ENCODE measurements at places on chromosomes 5 and 9.

DNA sequence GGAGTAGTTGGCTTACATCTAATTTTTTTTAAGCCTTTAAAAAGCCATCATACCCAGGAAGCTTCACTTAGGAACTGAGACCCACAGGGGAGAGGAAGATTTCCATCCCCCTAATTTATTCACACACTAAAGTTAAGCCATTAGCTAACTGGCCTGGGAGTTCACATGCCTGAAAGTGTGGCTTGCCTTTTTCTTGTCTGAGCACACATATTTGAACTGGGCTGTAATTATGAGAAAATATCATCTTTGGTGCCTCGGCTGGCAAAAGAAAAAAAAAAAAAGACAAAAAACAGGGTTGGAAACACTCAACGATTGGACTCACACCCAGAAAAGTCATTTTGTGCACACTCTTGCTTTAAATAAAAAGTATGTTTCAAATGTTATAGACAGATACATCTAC is 847.3 kb downstream of the MAT2B start:
- no peak for DNase-seq

GRCh38 chr5:177473443-177474001 is at the start of gene DBN1:
Gene DBN1, minus strand, starts transcription at chr5:177473634. Its CDS starts 113 bp downstream, at chr5:177473521.
- DNase-seq, result peak; percentile 89

DNA sequence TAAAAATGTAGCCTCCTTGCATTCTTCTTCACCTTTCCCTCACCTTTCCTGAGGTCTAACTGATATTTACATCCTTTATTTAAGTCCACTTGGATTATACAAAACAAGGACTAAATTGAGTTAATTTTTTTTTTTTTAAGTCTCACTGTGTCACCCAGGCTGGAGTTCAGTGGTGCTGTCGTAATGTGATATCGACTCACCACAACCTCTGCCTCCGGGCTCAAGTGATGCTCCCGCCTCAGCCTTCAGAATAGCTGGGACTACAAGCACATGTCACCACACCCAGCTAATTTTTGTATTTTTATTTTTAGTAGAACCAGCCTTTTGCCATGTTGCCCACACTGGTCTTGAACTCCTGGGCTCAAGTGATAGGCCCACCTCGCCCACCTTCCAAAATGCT is 195.3 kb downstream of the BNC2 start:
- DNase-seq, result no peak

- DNase-seq, result peak; percentile 47
Observed at GRCh38 chr5:29518176-29518575, 1675.3 kb upstream of the CDH6 start.
